ENCODE measurements at places on chromosomes 4 and X. TPM values are rescaled to one million over a fixed set of nuclear protein-coding genes. Genes with fewer than 3 reads are reported as not detected.

DNA sequence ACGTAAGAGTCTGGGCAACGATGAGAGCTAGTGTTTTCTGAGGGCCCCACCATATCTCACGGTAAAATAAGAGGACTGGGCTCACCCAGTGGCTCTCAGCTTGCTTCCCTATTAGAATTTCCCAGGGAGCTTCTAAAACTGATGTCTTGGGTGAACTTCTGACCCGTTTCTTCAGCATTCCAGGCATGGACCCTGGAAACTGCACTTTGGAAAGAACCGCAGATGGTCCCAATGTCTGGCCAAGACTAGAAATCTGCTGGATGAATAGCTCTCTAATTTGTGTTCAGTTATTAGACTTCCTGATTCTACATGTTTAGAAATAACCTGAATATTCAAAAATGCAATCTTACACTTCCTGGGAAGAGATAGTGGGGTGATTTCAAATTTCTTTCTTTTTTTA, 127.8 kb downstream of the ANOS1 start:
- H3K4me1 ChIP-seq: no peaks in the 10 kb centered on the region
- no peak overlapping the region for H3K4me3 ChIP-seq
- H3K36me3 ChIP-seq: no peaks in the 10 kb centered on the region
- no peaks in the 10 kb centered on the region for H3K27me3 ChIP-seq

- DNase-seq: no peak
- H3K27ac ChIP-seq: no peak overlapping the region
- H3K27me3 ChIP-seq: no peaks in the 10 kb centered on the region
- H3K36me3 ChIP-seq: no peaks in the 10 kb centered on the region
- H3K4me1 ChIP-seq: peaks cover 3% of the 10 kb centered on the region
Observed at GRCh38 chr4:38764277-38764676, 18.5 kb downstream of the TLR10 start.

Gene GABRG1
- not detected for total RNA-seq

Gene TRAM1L1
- total RNA-seq: 0.41 TPM

Gene TLR6
- 1.2 TPM for total RNA-seq

Gene REPS2
- total RNA-seq: 6.2 TPM
